ENCODE measurements at places on chromosomes 6 and 20.

DNA sequence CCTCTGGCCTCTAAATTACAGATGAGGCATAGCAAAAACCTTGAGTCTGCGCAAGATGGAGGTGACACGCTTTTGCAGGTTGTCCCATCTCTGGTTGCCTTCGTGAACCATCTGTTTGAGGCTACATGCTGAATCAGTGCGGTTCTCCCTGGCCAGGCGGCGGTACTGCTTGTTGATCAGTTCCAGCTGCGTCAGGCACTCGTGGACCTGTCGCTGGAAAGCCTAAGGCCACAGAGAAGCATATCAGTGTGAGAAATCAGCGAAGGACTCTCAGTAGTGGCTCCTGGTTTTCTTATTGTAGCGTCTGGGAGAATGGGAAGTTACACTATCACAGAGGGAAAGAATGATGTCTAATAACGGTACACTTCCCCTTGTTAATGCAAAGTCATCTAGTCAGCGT lies 344.4 kb downstream of the ESR1 start:
- DNase-seq: no peak

DNA sequence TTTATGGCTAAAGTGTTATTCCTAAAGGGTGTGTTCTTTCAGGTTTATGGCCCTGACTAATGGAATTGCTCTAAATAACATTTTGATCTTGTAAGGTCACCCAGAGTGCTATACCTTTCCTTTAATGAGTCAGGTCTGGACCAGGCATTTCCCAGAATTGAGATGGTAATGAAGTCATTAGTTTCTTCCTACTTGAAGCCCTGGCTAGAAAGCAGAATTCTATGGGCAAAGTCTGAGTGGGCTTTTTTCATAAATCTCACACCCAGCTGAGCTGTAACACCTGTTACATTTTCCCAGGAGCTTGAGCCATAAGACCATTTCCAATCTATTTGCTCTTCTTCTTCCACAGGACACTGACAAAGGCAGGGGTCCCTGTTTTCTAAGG lies 122.0 kb upstream of the ID4 start:
- DNase-seq: no peak

- no peak for DNase-seq
These were observed at the start of gene SAMD10 for GRCh38 chr20:63979557-63980316. TSS of gene SAMD10 (minus strand) at chr20:63979642. CDS start at chr20:63979467, 175 bp downstream.

- DNase-seq: no peak
These were observed 24.7 kb downstream of the CTCFL start for GRCh38 chr20:57500235-57500634.
